ENCODE measurements at places on chromosomes 4 and X. TPM values are rescaled to one million over a fixed set of nuclear protein-coding genes. Genes with fewer than 3 reads are reported as not detected.
A peak's percentile ranks its signal among the peaks of the same experiment; 100 is the strongest.

The HTRA3 gene
- total RNA-seq: 6.8 TPM

The ABCG2 gene
- 0.53 TPM for total RNA-seq

- H3K4me1 ChIP-seq: peaks cover 47% of the 10 kb centered on the region
- H3K27me3 ChIP-seq: no peaks in the 10 kb centered on the region
- peak overlapping the region; percentile 69 for H3K4me3 ChIP-seq
- peak overlapping the region; percentile 78 for H3K27ac ChIP-seq
Observed at GRCh38 chrX:7269991-7270390, 122.0 kb upstream of the PUDP start.

DNA sequence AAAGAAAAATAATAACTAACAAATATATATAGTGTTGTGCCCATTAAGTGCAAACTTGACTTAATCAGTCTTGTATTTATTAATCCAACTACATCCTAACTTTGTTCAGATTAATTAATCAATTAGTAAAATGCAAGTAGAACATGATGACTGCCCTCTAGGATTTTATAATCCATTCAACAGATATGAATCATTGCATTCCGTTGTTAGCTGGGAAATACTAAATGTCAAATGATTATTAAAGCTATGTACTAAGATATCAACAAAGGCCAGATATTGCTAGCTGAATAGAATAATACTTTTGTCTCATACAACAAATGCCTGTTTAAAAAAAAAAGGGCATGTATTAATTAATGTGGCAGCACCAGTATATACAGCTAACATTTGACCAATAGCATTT lies 1366.3 kb downstream of the STIM2 start:
- H3K27me3 ChIP-seq: no peaks in the 10 kb centered on the region
- H3K4me3 ChIP-seq: no peak overlapping the region
- no peak overlapping the region for H3K27ac ChIP-seq
- DNase-seq: no peak
- no peaks in the 10 kb centered on the region for H3K36me3 ChIP-seq
- H3K4me1 ChIP-seq: peaks cover 77% of the 10 kb centered on the region

- H3K27ac ChIP-seq: no peak overlapping the region
- DNase-seq: no peak
- H3K4me1 ChIP-seq: no peaks in the 10 kb centered on the region
- peaks cover 1% of the 10 kb centered on the region for H3K27me3 ChIP-seq
Observed at GRCh38 chr4:8766610-8767009, 105.0 kb downstream of the HMX1 start.
